ENCODE measurements at places on chromosomes 2 and 18.

- DNase-seq: no peak
Measured at GRCh38 chr18:61719671-61720070, 173.1 kb downstream of the RNF152 start.

- no peak for DNase-seq
Measured at GRCh38 chr2:172919732-172920131, 155.9 kb upstream of the MAP3K20 start.

GRCh38 chr2:101793277-101793969, 95.9 kb downstream of the MAP4K4 start:
- DNase-seq: no peak

- no peak for DNase-seq
Measured at GRCh38 chr2:120746144-120746543, 10.5 kb downstream of the GLI2 start.

DNA sequence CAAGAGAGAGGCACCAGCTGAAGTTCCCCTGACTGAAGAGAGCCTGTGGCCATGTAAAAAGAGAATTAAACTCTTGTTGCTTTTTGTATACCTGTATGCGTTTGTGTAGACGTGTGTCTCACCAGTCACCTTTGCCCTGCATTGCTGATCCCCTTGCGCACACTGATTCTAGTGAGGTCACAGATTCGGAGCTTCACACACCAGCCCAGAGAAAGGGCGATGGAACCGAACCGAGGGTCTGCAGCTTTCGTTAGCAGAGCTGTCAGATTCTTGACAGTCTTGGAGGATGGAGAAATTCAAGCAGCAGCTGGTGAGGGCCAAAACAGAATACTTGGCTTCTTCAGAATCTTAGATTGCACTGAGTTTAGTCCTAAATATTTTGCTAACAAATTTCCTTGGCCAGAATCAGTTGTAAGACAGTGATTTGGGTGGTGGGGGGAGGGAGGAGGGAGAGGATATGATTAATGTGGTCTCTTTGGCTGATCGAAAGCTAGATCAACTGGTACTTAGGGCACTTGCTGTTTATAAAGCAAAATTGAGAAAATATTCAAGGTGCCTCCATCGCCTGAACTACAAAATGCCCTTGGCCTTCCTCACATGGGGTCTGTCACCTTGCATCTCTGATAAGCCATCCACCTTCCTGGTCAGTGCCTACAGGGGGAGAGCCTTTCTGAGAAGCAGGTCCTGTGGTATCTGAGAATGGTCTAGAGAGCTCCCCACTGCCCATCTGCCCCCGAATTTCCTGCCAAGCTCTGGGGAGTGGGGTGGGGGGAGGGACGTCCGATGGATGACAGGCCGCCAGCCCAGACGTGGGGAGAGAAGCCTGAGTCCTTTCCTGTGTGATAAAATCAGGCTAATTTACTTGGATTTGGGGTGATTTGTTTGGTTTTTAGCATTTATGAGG, 123.5 kb downstream of the CABLES1 start:
- no peak for DNase-seq

DNA sequence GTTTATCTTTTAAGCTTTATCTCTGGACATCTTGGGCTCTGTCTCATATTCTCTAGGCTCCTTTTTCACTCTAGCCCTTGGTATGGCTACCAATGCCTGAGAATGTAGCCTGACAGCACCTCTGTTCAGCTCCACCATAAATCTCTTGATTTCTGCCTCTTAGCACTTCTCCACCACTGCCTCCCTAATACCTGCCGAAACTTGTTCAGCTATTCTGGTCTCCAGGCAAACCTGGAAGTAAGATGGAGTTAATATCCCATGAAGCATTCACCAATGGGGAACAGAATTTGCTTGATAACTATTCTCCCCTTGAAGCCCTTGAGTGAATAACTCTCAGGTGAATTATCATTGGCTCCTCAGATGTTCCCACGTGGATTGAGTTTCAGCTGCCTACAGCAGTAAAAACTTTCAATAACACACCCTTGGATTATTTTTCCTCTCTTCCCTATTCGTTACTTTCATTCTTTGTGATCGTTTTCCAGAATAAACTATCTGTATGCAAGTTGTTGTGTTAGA, 145.6 kb downstream of the EVA1A start:
- DNase-seq: no peak

- no peak for DNase-seq
Measured at GRCh38 chr2:30422444-30423040, 24.5 kb upstream of the LCLAT1 start.

DNA sequence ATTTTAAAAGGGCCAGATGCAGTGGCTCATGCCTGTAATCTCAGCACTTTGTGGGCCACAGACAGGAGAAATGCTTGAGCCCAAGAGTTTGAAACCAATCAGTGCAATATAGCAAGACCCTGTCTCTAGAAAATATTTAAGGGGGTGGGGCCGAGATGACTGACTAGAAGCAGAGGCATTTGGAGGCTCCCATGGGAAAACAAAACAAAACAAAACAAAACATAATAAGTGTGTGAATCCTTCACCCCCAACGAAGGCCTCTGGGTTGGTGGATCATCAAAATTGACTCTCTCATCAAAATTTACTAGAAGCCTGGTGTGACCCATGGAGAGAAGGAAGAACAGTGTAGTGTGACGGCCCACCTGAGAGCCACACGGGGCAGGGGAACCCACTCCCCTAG, 560.9 kb downstream of the LRP1B start:
- DNase-seq: no peak

DNA sequence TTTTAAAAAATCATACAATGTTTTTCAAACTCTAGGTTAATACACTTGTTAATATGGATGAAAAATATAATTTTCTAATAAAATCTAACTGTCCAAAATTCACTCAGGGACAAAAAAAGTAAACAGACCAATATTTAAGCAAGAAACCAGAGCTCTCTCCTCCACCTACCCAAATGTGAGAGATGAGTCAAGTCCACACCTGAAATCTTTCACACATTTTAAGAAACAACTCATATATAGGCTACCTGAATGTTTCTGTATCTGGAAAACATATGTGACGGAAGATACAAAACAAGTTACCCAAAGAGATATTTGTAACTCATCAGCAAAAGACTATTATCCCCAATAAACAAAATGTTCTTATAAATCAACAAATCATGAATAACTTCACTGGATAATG, 20.2 kb downstream of the ZNF516 start:
- DNase-seq: no peak

DNA sequence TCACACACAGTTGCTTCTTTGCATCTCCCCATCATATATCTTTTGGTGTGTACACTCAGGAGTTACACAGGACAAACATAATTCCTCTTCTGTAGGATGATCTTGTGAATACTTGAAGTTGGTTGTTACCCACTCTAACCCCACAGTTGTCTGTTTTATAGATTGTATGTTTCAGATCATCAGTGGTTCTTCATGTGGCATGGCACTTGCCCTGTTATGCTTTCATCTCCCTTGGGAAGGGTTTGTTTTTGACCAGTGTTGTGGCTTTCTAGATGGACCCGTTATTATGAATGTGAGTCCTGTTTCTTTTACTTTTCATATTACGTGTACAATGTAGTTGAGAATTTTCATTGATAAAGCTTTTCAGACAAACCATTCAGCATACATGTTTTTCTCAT, 82.0 kb downstream of the ZNF407 start:
- DNase-seq: no peak

GRCh38 chr2:30926606-30927005, 119.4 kb upstream of the CAPN13 start:
- DNase-seq: no peak

DNA sequence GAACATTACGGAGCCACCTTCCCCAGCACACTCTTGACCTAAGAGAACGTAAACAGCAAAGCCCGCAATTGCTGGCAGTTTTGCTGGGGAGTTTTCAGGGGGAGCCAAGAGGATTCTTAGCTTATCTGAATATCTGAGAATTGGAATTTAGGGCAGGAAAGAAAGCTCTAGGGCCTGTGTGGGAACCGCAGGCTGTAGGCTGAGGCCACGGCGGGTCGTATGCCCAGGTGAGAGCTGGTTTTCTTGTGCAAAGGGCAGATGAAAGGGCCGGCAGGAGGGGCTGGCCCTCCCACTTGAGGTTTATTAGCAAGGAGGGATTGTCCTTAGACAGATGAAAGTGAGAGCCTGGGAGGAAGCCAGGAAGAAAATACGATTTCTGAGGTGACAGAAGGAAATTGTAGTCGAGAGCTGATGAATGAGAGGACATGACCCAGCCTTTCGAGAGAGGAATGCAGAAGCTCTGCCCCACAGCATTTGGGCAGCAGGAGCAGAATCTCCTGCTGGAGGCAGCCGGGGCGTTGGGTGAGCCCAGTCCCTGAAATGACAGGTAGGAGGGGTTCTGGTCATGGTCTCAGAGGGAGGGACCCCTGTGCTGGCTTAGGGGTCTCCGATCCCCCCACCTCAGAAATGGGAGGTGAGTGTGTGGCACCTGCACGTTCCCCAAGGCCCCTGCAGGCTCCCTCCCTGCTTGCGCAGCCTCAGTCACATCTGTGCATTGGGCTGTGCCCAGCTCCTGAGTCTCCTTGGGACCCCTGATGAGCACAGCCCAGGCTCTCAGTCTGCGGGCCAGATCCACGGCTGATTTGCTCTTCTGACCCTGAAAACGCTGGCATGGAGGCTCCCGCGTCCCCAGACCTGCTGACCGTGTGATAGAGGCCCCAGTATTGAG, 61.1 kb downstream of the CABLES1 start:
- no peak for DNase-seq

DNA sequence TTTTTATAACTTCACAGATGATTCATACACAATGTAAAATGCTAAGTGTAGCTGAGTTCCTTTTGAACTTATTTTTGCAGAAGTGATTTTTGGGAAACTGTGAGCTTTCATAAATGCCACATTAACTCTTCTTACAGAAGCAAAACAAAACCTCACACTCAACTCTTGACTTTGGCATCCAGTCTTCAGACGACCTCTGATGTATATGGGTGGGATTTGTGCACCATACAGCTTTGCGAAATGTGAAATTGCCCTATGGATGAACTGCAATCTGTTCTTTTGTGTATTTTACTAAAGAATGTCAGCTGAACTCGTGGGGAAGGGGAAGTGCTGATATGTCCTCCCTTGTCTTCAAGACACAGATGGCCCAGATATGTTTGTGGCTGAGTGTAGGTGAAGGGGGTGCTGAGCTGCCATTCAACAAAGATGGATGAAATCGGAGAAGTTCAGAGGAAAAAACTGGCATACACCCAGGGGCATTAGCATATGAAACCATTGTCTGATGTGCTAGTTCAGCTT, 218.3 kb downstream of the PTGR3 start:
- DNase-seq: no peak

DNA sequence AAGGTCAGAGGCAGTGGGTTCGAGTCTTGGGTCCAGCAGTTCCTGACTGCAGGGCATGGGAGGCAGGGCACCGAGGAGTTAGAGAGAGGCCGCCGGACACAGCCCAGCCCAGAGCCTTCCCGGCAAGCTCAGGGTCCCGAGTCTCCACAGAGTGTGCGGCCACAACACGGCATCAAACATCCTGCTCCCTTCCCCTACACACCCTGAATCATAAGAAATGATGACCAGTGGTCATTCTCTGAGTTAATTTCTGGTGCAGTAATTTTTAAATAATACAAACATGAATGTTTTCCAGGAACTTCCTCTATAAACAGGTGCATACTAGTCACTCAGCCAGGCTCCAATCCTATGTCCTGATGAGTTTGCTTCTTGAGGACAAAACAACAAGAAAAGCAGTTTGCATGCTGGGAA, 118.0 kb downstream of the PXDN start:
- no peak for DNase-seq

- no peak for DNase-seq
Measured at GRCh38 chr18:68054669-68055068, 538.1 kb upstream of the DSEL start.
